ENCODE measurements at places on chromosomes 5 and 9. TPM values are rescaled to one million over a fixed set of nuclear protein-coding genes. Genes with fewer than 3 reads are reported as not detected.

The KIF4B gene
- 0.01 TPM for polyA plus RNA-seq

GRCh38 chr5:114152656-114153360 lies 209.1 kb upstream of the KCNN2 start:
- DNase-seq, result no peak

- DNase-seq, result no peak
Measured at GRCh38 chr5:54463713-54464112, 8.2 kb downstream of the HSPB3 start.

DNA sequence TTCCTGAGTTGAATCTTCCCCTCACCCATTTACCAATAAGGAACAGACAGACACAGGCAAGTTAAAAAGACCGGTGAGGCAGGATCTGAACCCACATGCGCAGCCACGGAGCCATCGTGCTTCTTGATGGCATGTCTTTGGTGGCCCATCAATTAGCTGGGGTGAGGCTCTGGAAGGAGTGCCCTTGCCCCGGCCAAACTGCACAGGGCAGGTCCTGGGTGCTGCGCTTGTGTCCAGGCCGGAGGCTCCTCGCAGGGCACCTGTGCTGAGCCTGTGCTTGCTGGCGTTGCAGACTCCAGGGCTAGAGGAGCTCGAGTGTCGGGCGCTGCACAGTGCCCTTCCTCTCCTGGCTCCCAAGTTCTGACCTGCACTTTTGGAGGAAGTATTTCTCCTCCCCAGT lies 66.4 kb downstream of the PSMB7 start:
- no peak for DNase-seq

DNA sequence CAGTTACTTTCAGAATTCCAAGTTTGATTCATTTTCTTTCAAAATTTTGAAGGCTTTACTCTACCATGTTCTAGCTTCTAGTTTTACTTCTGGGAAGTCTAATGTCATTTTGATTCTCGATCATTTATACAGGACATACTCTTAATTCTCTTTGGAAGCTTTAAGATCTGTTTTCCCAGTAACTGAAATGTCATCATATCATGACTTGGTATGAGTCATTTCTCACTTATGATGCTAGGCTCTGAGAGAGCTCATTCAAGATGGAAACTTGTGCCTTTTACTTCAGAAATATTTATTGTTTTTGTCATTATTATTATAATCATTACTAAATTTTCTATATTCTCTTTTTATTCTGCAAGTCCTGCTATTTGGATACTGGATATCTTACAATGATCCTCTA lies 222.3 kb downstream of the PARP8 start:
- no peak for DNase-seq
